ENCODE measurements at places on chromosomes 7 and 10.

GRCh38 chr10:29555746-29556481 lies 78.9 kb downstream of the SVIL start:
- DNase-seq, result peak; percentile 63

GRCh38 chr7:92064438-92065029 lies 69.7 kb downstream of the CYP51A1 start:
- DNase-seq, result no peak

DNA sequence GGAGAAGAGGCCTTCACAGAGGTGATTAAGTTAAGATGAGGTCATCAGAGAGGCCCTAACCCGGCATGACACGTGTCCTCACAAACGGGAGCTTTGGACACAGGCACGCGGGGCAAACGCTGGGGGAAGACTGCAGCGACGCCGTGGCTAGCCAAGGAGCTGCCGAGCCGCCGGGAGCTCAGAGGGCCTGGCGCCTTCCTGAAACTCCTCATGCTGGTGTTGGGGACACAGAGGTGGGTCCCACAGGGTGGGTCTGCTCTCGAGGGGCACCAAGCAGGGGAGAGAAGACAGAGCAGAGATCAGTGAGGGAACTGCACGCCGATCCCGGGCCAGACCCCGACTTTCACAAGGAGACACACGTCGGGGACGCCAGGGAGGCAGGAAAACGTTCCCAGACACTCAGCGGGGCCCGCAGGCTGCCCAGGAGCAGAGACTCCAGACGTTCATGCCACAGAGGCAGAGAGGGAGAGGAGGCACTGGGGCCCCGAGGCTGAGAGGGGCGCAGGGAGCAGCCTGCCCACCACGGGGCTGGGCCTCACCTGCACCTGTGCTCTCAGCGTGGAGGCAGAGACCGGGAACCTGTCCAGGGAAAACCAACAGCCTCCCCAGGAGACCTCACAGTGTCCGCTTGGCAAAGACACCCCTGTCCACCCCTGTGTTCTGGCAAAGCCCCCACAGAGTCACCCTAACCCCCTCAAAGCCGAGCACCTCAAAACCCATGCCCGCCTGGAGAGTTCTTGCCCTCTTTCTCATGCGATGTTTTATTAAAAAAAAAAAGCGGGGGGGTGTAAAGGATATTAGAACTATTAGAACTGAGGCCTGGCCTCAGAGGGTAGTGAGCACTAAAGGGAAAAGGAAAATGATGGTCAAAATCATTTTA lies 103.8 kb downstream of the PDGFA start:
- DNase-seq, result no peak

DNA sequence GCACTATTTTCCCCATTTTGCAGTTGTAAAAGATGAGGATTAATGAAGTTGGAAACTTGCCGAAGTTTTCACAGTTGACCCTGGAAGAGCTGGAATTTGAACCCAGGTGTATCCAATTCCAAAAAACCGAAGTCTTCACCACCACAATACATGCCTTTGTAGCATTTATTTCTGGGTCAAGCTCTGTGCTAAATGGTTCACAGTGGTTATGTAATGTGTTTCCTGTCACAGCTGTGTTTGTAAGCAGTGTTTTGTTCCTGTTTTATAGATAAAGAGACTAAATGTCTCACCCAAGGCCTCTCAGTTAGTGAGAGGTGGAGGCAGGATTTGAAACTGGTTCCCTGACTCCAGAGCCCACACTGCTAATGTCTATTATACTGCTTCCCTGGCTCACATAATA lies 17.6 kb downstream of the SFTPA2 start:
- no peak for DNase-seq

DNA sequence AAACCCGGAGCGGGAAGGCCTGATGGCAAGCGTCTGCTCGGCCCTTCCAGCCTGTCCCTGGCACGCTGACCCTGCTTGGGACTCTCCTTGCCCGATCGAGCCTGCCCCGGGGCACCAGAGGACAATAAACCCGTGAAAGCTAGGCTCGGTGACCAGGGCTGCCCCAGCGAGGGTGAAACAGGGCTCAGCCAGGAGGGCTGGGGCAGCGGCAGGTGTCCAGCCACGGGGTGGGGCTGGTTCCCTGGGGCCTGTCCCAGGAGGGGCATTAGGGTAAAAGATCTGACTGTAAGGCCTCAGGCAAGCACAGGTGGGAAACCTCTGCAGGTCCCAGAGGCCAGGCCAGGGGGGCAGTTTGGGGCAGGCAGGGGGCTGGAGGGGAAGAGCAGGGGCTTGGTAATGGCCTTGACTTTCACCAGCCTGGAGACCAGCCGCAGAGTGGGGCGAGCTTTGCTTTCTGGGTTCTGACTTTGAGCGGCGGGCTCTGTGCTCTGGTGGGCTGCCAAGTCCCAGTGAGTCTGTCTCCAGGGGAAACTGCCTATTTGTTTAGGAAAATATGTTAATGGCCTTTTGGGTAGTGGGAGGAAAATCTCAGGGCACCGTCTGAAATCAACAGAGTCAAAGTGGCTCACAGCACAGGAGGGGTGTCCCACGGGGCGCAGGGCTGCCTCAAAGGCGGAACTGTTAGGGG lies 68.2 kb upstream of the INPP5A start:
- no peak for DNase-seq

- DNase-seq, result no peak
These were observed 179.0 kb downstream of the DGKI start for GRCh38 chr7:137667633-137668387.

DNA sequence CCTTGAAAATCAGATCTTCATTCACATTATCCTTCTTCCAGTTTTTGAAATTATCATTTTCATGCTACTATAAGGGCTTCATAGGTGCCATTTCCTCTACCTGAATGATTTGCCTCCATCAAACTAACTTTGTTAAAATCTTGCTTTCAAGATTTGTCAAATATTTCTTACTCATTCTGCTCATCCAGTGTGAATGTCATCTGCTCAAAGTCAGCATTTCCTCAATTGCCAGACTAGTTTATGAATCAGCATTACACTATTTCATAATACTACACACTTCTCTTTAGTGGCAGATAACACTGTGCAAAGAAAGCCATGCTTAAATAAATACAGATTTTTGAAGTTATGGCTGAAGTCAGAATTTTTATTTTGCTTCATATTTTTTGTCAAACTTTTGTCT lies 21.3 kb upstream of the LIPF start:
- DNase-seq, result no peak

GRCh38 chr10:4453950-4454349 lies 372.1 kb upstream of the AKR1E2 start:
- DNase-seq, result no peak

- peak; percentile 11 for DNase-seq
These were observed 83.8 kb downstream of the EBLN1 start for GRCh38 chr10:22133749-22134624.

DNA sequence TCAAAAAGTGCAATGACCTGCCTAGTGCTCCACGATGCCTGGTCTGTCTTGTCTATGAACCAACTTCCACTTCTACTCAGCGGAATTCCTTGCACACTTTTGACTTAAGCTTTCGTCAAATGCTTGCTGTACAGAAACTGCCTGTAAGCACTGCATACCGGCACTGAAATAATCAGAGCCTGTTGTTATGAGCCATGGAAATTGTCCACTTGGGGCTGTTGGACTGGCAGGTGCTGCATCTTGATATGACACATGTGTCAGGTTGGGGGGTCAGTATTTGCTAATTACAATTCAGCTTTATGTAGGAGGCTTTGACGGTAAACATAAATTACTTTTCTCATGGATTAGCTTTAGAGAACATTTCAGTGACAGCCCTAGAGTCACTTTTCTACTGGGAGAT lies 32.0 kb upstream of the KLF6 start:
- DNase-seq, result no peak

- DNase-seq, result no peak
These were observed 70.5 kb downstream of the COPG2 start for GRCh38 chr7:130598056-130598455.

DNA sequence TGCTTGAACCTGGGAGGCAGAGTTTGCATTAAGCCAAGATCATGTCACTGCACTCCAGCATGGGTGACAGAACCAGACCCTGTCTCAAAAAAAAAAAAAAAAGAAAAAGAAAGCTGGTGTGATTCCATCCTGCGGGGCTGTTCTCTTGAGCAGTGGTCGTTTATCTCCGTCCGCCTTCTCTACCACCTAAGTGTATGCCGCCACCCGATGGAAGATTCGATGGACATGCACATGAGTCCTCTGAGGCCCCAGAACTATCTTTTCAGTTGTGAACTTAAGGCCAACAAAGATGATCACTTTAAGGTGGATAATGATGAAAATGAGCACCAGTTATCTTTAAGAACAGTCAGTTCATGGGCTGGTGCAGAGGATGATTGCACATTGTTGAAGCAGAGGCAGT lies 65.7 kb downstream of the ABRAXAS2 start:
- DNase-seq, result no peak

DNA sequence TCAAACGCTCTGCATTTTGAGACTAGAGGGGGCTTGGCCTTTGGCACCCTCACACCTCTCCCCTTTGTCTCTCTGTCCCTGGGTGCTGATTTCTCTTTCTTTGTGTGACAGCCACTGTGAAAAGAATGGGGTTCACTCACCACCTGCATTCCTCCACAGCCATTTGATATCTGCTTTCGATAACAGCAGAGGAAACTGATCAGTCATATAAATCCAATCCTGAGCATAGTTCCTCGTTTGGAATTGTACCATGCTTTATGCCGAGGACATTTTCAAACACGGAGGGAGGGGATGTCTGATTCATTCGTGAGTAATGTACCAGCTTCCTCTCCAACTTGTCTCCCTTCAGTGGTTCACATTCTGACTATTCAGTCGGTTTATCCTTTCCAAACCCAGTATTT lies 15.8 kb downstream of the MET start:
- no peak for DNase-seq

DNA sequence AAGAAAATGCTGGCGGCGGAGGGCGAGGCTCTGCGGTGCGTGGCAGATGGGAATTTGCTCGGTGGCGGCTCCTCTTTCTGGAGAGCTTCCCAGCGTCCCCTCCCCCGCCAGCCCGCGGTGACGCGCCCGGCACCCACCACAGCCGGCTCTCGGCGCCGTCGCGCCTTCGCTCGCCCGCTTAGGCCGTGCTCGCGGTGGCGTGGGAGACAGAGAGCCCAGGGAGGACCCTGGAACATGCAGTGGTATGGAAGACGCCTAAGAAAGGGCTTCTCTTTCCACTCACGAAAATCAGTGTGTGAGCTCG lies 576 bp upstream of the CSGALNACT2 start:
- peak; percentile 89 for DNase-seq

GRCh38 chr7:144987686-144988085 lies 151.8 kb upstream of the TPK1 start:
- no peak for DNase-seq

GRCh38 chr7:108327353-108327752 lies 128.9 kb downstream of the NRCAM start:
- DNase-seq, result no peak

GRCh38 chr7:154871507-154871906 lies 131.4 kb downstream of the PAXIP1 start:
- peak; percentile 33 for DNase-seq

- DNase-seq, result no peak
These were observed 29.8 kb downstream of the GSDME start for GRCh38 chr7:24727154-24728120.

DNA sequence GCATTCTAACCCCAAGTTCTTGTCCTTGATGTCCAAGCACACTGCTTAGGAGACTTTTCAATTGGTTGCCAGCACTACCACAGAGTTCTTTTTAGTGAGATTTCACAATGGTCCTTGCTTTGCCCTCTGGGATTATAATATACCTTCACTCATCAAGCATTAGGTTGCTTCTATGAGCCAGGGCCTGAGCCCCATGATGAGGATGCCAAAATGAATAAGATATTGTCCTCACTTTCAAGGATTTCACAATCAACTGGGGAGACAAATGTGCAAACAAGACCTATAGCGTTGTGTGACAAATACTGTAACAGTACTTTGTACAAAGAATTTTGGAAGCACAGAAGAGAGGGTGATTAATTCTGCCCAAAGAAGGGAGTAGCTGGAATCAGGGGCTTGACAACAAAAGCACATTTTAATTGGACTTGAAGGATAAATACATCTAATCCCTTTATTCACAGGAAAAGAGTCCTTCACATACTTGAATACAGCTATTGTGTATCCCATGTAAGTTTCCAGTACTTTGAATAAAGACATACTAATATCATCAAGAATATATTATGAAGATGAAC lies 263.6 kb upstream of the LRRN3 start:
- DNase-seq, result no peak

DNA sequence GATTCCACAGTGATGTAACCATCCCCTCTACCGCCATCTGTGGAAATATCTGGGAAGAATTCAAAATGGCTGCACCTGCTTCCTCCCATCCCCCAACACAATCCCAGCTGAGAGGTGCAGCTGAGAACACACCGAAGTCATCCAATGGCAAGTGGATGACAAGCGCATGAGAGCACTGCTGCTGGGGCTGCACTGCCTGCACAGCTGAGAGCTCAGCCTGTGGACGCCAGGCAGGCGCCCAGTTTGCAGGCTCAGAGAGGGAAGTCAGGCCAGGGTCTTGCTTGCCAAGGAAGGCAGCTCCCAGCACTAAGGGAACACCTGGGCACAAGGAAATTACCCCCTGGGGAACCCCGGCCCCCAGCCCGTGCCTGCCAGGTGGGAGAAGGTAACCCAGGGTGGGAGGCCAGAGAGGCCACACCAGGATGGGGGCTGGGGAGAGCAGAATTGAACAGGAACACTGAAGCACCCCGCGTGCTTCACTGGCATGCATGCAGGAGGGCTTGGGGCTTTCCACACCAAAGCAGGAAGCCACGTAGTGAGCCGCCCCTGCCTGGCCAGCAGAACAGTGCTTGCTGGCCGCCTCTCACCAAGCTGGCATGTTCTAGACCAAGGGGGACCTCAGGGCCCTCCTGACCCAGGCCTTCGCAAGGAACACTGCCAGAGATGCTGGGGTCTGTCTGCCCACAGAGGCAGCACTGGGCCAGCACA lies 46.2 kb downstream of the FAM53B start:
- DNase-seq, result peak; percentile 49

DNA sequence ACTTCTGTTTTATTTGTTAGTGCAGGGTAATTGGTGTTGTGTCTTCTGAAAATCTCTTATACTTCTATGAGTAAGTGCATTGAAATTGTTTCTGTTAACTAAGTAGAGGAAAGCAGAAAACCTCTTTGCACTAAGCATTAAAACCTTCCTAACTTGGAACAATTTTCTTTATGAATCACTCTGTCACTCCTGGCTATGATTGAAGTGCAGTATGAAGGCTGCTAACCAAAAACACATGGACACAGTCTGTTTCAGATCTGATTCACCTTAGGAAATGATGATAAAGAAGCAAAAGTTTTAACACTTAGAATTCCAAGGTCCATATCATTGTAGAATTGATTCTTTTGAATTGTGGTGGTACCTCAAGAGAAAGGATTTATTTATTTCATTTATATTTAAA lies 41.9 kb downstream of the MET start:
- no peak for DNase-seq

DNA sequence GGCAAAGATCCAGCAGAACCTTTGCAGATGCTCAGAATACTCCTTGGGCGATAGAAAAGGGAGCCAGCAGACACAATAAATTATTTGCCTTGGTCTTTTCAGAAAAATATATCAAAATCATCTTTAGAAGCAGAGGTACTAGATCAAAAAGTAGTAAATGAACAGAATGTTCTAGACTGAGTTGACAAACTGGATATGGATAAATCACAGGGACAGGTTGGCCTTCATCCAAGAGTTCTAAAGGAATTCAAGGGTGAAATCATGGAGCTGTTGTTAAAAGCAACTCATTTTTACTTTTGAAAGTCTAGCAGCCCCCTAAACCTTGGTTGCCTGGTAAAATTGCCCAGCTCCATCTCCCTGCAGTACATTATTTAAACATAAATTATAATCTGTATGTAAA lies 99.1 kb downstream of the PLCE1 start:
- DNase-seq, result no peak

Measured in eye (tissue), 1 donor.